ENCODE measurements at places on chromosomes 2 and 18.
A peak's percentile ranks its signal among the peaks of the same experiment; 100 is the strongest.

DNA sequence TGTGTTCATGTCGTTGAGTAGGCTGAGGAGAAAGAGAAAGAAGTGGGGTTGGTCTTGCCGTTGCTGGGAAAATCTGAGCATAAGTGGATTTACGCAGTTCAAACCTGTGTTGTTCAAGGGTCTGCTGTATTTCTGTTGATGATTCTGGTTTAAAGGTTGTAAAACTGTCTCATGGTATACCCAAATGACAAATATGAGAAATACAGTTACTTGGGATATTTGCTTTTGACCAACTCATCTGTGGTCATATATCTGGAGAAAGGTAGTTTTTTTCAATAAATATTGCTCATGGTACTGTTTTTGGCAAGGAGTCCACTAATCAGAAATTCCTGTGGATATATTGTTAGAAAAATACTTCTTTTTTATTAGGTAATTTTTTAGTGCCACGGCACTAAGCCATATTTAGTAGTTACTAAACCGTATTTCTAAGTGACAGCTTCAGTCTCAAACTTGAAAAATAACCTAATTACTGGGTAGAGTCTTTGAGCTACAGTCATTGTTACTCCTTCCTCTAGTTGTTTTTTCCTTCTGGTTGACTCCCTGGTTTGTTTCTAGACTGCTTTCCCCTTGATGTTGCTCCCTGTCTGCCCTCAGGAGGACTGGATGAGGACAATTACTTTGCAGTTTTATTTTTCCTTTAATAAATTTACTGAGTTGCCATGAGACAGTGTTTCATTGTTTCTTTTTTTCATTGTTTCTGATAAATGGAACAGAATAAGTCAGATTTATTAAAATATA is 31.5 kb downstream of the MOB4 start:
- no peak for DNase-seq

DNA sequence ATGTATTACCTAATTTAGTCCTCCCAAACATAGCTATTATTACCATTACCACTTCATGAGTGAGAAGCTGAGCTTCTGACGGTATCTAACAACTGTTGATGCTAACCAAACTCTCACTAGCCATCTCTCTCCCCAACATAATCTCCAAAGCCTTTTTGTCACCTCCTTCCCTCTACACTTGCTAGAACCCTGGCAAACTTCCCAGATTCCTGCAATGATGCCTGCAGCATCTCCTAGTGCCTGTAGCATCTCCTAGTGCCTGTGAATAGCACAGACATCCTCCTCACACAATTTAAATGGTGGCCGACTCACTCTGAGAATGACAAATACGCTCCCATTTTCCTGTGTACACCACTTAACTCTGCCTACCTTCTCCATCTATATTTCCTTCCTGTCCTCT is 126.7 kb downstream of the STK39 start:
- no peak for DNase-seq

DNA sequence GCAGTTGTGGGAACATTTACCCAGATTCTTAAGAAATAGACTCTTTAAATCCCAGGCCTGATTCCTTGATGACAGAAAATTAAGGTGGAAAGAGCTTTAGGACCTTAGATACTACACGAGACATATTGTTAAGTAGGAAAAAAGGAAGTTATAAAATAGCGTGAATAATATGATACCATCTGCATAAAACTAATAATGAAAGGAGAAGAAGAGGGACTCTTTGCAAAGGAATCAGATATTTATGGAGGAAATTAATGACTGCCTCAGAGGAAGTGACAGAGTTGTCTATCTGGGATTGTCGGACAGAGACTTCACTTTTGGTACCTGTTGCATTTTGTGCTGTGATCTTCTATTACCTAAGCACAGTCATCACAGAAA is 20.8 kb downstream of the APCDD1 start:
- no peak for DNase-seq

GRCh38 chr2:170953941-170954340 is 24.9 kb downstream of the GORASP2 start:
- DNase-seq: no peak

GRCh38 chr2:216711348-216711747 is 16.0 kb upstream of the IGFBP5 start:
- DNase-seq: no peak

DNA sequence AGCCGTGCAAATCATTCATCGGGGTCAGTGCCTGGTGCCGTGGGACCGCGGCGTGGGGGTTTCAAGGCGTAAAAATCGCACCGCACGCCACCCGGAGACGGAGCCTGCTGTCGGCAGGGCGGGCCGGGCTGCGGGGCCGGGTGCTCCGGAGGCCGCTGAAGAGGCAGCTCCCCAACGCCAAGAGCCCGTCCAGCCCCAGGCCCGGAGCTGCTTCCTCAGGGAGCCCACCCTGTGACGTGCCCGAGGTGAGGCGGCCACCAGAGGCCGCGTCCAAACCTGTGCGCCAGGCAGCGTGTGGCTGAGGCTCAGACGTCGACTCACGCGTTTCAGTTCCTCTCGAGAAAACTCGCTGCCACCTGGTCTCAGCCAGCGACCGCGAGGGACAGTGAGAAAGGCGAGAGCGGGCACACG is 98.1 kb downstream of the NFATC1 start:
- DNase-seq: no peak

- no peak for DNase-seq
Observed at GRCh38 chr2:69384618-69385081, 2.4 kb downstream of the GFPT1 start.

DNA sequence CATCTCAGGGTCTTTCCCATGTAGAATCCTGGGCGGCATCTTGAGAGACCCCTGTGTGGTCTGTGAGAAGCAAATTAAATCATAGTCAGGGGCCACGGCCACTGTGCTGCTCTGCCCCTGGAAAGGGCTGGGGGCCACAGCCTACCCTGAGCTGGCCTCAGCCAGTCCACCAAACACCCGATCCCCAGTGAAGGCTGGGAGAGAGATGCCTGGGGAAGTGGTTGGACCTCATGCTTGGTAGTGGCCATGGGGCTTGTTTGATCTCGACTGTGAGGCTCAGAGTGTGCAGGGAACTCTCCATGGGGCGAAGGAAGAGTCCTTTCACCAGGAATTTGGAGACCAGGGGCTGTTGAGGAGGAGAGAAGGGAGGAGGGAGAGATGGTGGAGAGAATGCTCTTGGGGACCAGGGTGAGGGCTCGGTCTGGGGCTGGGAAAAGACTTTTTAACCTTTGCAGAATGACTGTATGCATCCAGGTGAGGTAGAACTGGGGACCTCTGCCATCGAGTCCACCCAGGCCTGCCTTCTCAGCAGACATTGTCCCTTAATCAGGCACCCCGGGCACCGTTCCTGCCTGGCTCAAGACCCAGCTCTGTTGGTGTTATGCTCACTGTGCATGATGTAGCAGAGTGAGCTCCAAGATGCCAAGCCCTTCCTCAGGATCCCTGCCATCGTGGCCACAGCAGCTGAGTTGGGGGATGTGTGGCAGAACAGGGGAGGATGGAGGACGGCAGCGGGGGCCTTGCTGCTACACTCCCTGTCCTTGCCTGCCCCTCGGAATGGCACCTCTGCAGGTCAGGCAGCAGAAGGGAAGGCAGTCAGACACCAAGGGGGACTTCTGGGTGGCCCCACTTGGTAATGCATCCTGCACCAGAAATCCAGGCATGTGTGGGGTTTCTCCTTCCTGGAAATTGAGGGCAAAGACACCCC is 249.9 kb downstream of the DYSF start:
- DNase-seq: no peak

- DNase-seq: no peak
Observed at GRCh38 chr2:46041434-46041833, 255.8 kb upstream of the EPAS1 start.

- no peak for DNase-seq
Observed at GRCh38 chr2:38540580-38541286, 62.0 kb downstream of the HNRNPLL start.

- peak; percentile 7 for DNase-seq
Observed at GRCh38 chr2:96207774-96208142, 869 bp downstream of the STARD7 start.

DNA sequence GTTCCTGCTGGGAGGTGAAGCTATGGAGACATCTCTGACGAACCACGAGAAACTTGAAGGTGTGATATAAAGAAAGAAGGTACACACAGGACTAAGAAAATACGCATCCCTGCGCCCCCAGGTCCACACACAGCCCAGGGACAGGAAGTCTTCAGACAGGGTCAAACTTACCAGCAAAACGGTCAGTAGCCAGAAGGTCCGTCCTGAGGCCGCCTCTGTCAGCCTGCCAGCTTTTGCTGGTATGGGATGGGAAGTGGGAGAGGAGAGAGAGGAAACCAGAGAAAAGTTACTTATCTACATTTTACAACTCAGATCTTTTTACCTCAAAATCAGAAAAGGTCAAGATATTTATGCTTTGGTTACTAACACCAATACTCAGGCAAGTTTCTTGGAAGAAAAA is 47.2 kb downstream of the HDLBP start:
- DNase-seq: no peak

DNA sequence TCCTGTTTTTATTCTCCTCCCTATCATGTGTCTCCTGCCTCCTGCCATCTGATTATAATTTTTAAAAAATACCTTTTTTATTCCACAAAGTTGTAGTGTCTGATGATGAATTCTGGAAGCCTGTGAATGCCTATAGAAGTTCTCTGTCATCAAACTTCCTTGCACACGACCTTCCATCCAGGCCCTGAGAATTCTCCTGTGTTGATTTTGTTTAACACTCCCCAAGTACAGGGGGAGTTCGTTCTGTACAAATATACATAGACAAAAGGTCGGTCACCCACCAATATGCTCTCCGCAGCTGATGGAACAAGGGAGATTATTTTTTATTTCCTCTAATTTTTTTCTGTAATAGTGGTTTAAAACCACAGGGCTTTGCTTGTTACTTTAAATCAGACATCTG is 232.5 kb downstream of the PIEZO2 start:
- no peak for DNase-seq

- DNase-seq: no peak
Observed at GRCh38 chr2:65957886-65958285, 477.0 kb upstream of the MEIS1 start.

DNA sequence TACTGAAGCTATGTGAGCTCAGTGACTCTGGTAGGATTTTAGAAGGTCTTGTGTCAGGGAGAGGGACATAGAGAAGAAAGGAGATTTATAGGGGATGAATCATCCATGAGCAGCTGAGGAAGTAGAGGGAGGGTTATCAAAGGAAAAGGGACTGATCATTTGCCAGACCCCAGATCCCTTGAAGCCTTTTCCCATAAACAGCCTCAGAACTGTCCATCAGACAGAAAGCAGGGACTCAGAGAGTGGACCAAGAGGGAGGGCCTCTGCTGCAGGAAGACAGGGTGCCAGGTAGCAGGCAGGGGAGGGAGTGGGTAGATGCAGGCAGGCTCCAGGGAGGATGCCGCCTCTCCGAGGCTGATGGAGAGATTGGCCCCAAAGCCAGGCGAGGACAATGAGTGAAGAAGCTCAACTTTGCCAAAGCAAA is 133.9 kb downstream of the TNS1 start:
- no peak for DNase-seq

GRCh38 chr2:128717758-128718710 is 399.4 kb upstream of the HS6ST1 start:
- DNase-seq: no peak

DNA sequence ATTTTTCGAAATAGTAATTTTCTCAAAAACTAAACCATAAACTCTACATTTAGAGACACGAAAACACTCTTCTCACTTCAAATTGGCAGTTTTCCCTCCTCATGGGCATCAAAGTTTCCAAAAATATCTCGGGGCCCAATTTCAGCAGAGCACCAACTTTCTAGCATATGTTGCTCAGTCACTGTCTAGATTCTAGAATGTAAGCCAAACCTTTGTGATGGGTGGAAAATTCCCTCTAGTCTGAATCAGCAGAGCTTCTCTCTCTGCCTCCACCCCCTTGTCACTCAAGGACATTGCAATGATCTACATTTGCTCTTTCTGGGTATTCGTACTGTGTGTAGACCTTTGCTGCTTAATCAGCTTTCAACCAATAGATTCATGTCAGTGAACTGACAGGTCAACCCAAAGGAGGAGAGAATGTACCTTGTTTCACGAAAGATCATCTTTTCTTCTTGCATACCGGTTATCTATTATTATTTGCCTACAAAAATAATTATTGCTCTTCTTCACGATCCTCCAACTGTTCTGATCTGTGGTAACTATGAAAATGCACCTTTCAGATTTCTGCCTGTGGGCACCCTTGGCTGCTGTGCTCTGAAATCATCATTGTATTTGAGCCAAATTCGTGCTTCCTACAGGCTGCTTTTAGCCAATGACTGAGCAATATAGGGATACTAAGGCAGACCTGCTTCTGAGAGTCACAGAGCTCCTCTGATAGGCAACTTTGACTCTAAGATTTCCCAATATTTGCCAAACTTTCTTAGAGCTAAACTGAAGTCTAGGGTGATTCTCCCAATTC is 38.7 kb upstream of the GLS start:
- no peak for DNase-seq

DNA sequence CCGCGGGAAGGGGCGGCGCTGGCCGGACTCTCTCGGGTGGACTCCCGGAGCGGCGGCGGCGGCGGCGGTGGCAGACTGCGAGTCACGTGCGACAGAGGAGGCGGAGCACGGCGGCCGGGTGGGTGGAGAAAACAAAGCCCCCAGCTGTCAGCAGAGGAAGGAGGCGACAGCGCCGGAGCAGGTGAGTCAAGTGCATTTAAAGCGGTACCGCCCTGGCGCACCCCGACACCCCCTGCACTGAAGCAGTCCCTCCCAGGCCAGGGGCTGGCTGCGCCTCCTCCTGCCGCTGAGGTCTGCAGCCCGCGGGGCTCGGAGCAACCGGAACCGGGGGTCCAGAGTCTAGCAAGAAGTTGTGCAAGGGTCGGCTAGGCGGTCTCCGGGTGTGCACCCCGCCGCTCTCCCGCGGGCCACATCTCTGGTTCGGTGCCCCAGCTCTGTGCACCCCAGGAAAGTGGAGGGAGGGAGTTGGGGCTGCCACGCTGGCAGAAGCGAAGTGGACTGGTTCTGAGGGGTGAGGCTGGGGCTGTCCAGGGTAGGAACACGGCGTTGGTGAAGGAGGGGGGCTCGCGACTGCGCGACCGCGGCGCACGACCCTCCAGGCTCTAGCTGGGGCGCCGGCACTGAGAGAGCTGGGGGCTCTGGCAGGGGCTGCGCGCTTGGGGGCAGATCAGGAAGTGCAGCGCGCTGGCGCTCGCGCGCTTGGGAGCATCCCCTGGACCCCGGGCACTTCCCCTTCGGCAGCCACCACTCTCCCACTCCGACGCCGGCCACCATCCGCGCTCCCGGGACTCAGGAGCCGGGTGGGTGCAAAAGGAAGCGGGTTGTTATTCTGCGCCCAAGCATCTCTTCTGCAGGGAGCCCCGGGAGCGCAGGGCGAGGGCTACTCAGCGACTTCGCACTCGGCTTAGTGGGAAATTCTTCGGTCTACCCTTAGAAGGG is 64.0 kb upstream of the MAPRE2 start:
- peak; percentile 55 for DNase-seq

DNA sequence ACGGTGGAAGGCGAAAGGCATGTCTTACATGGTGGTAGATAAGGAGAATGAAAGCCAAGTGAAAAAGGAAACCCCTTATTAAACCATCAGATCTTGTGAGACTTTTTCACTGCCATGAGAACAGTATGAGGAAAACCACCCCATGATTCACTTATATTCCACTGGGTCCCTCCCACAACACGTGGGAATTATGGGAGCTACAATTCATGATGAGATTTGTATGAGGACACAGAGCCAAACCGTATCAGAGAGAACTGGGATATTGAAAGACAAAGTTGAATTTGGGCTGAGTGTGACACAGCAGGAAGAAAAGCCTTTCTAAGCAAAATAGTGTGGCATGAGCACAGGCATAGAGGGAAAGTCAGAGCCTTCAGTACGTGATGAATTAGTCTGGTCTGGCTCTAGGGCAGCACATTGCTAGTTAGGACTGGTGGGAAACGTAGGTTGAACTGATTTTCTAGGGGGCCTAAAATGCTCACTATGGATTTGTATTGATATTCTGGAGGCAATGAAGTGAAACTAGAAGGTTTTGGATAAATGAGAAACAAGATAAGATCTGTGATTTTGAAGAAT is 84.8 kb upstream of the RND3 start:
- no peak for DNase-seq
